ENCODE measurements at places on chromosomes 4 and X.

- DNase-seq = peak; percentile 67
Observed at GRCh38 chr4:85084371-85085094, 118.0 kb upstream of the WDFY3 start.

GRCh38 chrX:11724122-11725017 is 33.7 kb upstream of the MSL3 start:
- DNase-seq = peak; percentile 29

DNA sequence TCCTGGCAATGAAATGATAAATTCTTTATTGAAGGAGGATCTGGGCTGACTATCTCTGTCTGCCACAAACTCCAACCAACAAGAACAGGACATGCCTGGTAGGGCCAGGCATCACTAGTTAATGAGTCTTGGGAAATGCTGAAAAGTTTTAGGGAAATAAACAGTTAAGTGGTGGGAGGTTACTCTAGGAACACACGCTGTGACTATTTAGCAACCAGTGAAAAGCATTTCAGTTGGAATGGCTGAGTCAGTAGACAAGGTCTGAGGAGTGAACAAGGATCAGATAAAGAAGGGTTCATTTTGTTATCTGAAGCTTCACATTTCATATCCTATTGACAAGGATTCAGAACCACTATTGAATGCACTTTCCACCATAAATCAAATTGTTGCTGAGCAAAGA is 394.9 kb upstream of the BOD1L1 start:
- no peak for DNase-seq

DNA sequence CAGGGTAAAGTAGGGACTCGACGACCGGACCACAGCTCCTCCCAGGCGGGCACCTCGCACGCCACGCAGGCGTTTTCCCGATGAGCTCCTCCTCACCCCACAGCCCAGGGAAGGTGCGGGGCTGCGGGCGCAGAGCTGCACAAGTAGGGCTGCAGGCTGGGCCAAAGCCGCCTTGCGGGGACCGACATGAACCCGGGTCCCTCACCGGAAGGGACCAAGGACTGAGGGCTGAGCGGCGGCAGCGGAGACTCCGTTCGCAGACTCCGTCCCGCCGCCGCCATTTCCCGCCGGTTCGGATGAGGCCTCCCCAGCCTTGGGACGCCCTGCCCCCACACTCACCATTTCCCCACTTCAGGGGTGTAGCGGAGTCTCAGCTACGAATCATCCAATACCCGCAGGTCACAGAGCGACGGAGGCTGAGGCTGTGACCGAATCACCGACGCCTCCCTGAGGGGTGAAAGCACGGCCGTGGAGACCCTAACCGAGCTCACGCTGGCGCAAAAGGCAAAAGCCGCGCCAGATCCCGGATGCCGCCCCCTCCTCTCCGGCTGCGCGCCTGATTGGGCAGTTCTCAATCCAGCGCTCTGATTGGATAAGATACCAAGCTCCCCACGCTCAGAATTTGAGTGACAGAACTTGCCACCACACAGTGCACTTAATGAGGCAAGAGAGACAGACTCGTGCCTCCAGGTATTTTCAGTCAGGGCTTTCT is at the start of gene ZNF732:
ZNF732 (minus strand) TSS at position 506 of the 712 bp plus-strand sequence; CDS start at position 342, 164 bp downstream.
- DNase-seq = peak; percentile 27

DNA sequence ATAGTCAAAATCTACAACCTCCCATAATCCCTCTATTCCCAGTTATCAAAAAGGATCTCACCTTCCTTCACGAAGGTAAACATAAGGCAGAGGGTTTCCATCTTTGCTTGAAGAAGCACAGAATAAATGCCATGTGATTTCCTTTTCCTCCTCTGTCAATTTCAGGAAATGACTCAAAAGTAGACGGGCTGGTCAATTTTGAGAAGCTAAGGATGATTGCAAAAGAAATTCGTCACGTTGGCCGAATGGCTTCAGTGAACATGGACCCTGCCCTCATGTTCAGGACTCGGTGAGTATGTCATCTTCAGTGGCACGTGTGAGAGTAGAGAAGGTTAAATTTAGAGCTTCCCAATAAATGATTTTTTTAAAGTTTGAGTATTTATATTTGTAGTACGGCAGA is 240.2 kb downstream of the RAPGEF2 start:
- DNase-seq = no peak

GRCh38 chrX:19625612-19626011 is 110.3 kb upstream of the MAP3K15 start:
- peak; percentile 4 for DNase-seq

- no peak for DNase-seq
Observed at GRCh38 chrX:41982953-41983352, 59.6 kb upstream of the CASK start.
